ENCODE measurements at places on chromosomes 11 and 22.

GRCh38 chr22:41264408-41264941 is 21.5 kb downstream of the RANGAP1 start:
- no peak for DNase-seq

GRCh38 chr11:70066628-70067027 is 11.5 kb upstream of the ANO1 start:
- no peak for DNase-seq

DNA sequence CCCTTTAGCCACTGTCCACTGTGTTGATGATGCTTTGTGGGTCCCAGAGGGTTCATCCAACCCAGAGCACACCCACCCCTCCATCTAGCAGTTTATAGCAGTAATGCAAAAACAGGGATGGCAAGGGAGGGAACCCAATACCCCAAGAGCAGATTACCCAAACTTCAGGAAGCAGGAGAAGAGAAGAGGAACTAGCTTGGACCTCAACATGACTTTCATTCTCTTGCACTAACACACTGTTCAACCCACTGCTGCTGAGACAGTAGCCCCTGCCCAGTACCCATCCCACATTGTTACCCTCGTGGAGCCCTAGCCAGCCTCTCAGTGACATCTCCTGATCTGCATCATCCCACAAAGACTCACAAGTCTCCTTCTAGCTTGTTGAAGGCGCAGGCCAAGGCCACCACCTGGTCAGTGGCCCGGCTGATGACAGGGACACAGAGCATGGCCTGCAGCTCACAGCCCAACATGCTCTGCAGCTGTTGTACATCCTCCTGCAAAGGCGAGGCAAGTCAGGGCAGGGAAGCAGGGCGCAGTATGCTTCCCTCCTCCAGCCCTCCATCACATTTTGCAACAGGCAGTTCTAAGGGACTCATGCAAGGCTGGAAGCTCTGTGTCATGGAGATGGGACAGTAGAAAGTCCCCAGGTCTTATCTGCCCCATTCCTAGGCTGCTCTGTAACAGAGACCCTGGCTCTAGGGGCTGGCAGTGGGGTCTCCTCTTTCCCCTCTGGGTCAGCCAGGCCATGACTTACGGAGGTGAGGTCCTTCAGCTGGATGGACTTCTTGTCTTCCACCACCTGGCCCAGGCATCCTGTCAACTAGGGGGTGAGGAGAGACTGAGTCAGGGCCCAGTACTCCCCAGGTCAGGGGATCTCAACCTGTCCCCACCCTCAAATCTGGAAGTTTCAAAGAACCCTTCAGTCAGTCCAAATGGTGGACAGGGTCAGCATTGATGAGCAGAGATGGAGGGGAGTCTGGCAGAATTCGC is 85.5 kb downstream of the PDE2A start:
- DNase-seq: no peak

- DNase-seq: no peak
Observed at GRCh38 chr11:66881451-66881835, 24.6 kb downstream of the LRFN4 start.

DNA sequence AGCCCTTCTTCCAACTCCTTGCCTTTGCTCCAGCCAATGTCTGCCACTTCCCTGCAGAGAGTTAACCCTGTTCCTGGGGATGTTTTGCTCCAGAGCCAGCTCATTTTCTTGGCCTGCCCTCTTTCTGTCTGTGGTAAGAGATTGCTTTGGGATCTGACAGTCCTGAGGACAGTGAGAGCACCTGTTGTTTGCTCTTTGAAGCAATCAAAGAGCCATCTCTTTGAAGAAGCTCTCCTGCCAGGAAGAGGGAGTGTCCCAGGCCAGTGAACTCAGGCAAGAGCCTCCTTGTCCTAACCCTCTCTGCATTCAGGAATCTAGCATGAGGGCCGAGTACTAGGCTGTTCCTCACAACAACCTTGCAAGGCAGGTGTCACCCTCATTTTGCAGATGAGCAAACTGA is 42.2 kb downstream of the TRAF6 start:
- no peak for DNase-seq

GRCh38 chr11:71252269-71252769 is at the start of gene SHANK2:
Gene SHANK2 (minus strand): TSS chr11:71252577. CDS start chr11:71147326, 105,251 bp downstream.
- DNase-seq: no peak
